Subcutaneous preadipocyte (primary cell): ENCODE measurements at places on chromosomes 16 and 17. TPM values are rescaled to one million over a fixed set of nuclear protein-coding genes. Genes with fewer than 3 reads are reported as not detected.

KRT25 gene
- not detected in 2 replicates for total RNA-seq

AGRP gene
- not detected in 2 replicates for total RNA-seq

KRTAP1-1 gene
- total RNA-seq, result not detected in 2 replicates

MT1A gene
- total RNA-seq, result 11.1 and 17.6 TPM in 2 replicates

CBX2 gene
- total RNA-seq, result 1.1 and 3.5 TPM in 2 replicates

CD7 gene
- total RNA-seq, result 0.39 TPM in 1 of 2 replicates, not detected in the other

TEKT5 gene
- 0.37 TPM in 1 of 2 replicates, not detected in the other for total RNA-seq

CCL4 gene
- total RNA-seq, result not detected in 2 replicates

KRTAP4-5 gene
- not detected in 2 replicates for total RNA-seq

KRTAP4-9 gene
- not detected in 2 replicates for total RNA-seq

FZD2 gene
- 2.9 and 3.7 TPM in 2 replicates for total RNA-seq

FTSJ3 gene
- 56.6 and 64.7 TPM in 2 replicates for total RNA-seq

NKD1 gene
- under 0.01 TPM in 2 replicates for total RNA-seq

VWA3A gene
- 0.20 and 0.37 TPM in 2 replicates for total RNA-seq

NXPH3 gene
- total RNA-seq, result under 0.01 TPM in 1 of 2 replicates, not detected in the other

ACSM2A gene
- total RNA-seq, result not detected in 2 replicates

SENP3 gene
- total RNA-seq, result 69.1 and 70.0 TPM in 2 replicates

CBLN1 gene
- not detected in 2 replicates for total RNA-seq

HSD11B2 gene
- 0.59 TPM in 1 of 2 replicates, not detected in the other for total RNA-seq

SERPINF2 gene
- total RNA-seq, result under 0.01 TPM in 1 of 2 replicates, not detected in the other

NEUROD2 gene
- not detected in 2 replicates for total RNA-seq

GP1BA gene
- total RNA-seq, result not detected in 2 replicates

TNFRSF13B gene
- not detected in 2 replicates for total RNA-seq

NPIPB2 gene
- 3.7 and 5.1 TPM in 2 replicates for total RNA-seq

G6PC1 gene
- not detected in 2 replicates for total RNA-seq

CMTM2 gene
- not detected in 2 replicates for total RNA-seq

KIFC3 gene
- 14.7 and 31.1 TPM in 2 replicates for total RNA-seq

NAT9 gene
- total RNA-seq, result 22.4 and 26.4 TPM in 2 replicates

TEKT3 gene
- not detected in 2 replicates for total RNA-seq

P2RX5 gene
- 0.37 and 1.2 TPM in 2 replicates for total RNA-seq

MLYCD gene
- total RNA-seq, result 2.9 and 3.3 TPM in 2 replicates

ADAD2 gene
- not detected in 2 replicates for total RNA-seq

PROCA1 gene
- total RNA-seq, result 1.4 and 1.8 TPM in 2 replicates

HBQ1 gene
- total RNA-seq, result not detected in 2 replicates

NACA2 gene
- not detected in 2 replicates for total RNA-seq

TPSG1 gene
- total RNA-seq, result not detected in 2 replicates

RTN4RL1 gene
- 0.20 and 2.6 TPM in 2 replicates for total RNA-seq

SULT1A3 gene
- 2.9 and 5.7 TPM in 2 replicates for total RNA-seq

UTP18 gene
- total RNA-seq, result 44.8 and 48.1 TPM in 2 replicates

C1QTNF8 gene
- not detected in 2 replicates for total RNA-seq

HLF gene
- under 0.01 and 0.37 TPM in 2 replicates for total RNA-seq

TMC8 gene
- total RNA-seq, result not detected in 2 replicates

HYDIN gene
- total RNA-seq, result under 0.01 and 1.8 TPM in 2 replicates

HS3ST3B1 gene
- total RNA-seq, result 23.1 and 28.3 TPM in 2 replicates
